ENCODE measurements at places on chromosomes 3 and 15.

DNA sequence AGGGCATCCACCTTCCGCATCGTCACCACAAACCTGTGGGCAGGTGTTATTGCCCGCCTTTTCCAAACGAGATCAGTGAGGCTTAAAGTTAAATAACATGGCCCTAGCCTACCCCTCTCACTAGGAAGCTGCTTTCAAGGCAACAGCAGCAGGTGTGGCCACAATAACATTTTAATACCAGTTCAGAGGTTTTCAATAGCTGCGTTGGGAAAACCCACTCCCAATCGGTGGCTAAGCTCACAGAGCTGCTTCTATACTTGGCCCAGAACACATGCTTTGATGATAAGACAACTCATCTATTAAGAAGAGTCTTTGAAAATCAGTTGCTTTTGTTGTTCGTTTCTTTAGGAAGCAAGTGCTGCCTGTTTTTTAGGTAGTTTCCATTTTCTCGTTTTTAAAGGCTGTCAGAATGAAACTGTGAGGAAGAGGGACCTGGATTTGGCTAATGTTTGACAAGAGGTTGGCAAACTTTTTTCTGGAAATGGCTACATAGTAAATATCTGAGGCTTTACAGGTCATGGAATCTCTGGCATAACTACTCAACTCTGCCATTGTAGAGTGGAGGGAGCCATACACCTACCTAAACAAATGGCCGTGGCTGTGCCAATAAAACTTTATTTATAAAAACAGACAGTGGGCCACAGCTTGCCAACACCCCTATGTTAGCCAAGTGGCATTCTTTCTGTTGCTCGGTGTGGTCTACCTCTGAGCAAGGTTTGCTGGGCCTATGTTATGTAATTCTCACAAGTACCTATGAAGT lies 179.6 kb downstream of the FEZF2 start:
- H3K27ac ChIP-seq = no peak overlapping the region
- no peak for DNase-seq
- H3K27me3 ChIP-seq = no peaks in the 10 kb centered on the region
- H3K4me1 ChIP-seq = peaks cover 4% of the 10 kb centered on the region
- peaks cover 9% of the 10 kb centered on the region for H3K36me3 ChIP-seq
- H3K4me3 ChIP-seq = no peak overlapping the region

GRCh38 chr3:194573680-194574437 lies 59.4 kb downstream of the TMEM44 start:
- peaks cover 54% of the 10 kb centered on the region for H3K4me1 ChIP-seq
- no peaks in the 10 kb centered on the region for H3K27me3 ChIP-seq
- no peak for DNase-seq
- H3K4me3 ChIP-seq = no peak overlapping the region

- no peaks in the 10 kb centered on the region for H3K36me3 ChIP-seq
- peaks cover 34% of the 10 kb centered on the region for H3K4me1 ChIP-seq
- DNase-seq = no peak
- no peak overlapping the region for H3K27ac ChIP-seq
Measured at GRCh38 chr3:25091934-25092333, 336.1 kb upstream of the RARB start.

GRCh38 chr3:32751377-32751776 lies 66.4 kb downstream of the CNOT10 start:
- no peak overlapping the region for H3K27ac ChIP-seq
- H3K4me3 ChIP-seq = no peak overlapping the region
